ENCODE measurements at places on chromosomes 3 and 15.

DNA sequence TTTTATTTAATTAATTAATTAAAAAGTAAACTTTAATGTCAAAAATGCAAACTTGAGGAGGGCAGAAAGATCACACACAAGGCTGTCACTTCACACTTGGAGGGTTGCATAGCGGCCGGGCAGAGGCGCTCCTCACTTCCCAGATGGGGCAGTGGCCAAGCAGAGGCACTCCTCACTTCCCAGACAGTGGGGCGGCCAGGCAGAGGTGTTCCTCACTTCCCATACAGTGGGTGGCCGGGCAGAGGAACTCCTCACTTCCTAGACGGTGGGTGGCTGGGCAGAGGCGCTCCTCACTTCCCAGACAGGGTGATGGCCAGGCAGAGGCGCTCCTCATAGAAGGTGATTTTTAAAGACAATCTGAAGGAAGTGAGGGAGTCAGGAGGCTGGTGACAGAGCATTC lies 277.5 kb downstream of the PDCD6IP start:
- no peak for DNase-seq

DNA sequence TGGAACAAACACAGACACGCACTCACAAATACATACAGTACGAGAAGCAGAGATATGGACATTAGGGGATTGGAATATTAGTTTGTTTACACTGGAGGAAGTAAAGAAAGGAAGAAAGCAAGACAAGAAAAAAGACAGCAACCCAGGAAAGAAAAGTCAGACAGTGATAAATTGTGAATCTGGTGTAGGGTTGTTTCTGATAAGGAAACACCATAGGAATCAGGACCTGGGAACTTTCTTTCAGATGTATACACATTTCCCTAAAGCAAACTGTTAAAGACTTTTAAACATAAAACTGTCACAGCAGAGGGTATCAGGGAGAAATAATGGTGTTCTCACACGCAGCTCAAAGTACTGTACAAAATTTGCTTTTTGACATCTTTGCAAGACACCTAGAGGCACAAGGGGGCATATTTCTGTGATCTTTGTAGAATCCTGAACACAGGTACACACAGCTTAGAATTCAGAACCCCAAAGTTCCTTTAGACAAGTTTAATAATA lies 153.7 kb downstream of the TUSC7 start:
- DNase-seq = no peak

GRCh38 chr3:120661106-120661905 lies 20.7 kb downstream of the HGD start:
- DNase-seq = no peak

DNA sequence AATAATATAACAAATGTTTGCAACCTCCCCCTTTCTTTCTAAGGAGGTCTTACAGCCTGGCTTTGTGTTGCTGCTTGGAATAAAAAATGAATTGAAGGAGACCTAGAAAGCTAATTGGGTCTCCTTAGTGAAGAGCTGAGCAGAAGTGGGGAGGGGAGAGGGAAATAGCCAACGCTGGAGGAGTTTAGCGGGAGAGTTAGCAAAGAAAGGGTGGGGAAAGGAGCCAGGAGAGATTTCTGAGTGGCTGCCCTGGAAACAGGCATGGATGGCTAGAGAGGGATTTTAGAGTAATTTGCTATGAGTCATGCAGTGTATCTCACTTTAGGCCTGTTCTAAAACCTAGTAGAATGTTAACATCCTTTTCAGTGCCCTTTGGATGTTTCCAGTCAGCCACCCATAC lies 45.2 kb upstream of the PFN2 start:
- no peak for DNase-seq

GRCh38 chr3:17039594-17039993 lies 154.8 kb downstream of the PLCL2 start:
- no peak for DNase-seq

GRCh38 chr15:99764522-99764921 lies 31.3 kb upstream of the LYSMD4 start:
- no peak for DNase-seq

GRCh38 chr15:22811640-22812039 lies 25.2 kb downstream of the NIPA1 start:
- DNase-seq = no peak

DNA sequence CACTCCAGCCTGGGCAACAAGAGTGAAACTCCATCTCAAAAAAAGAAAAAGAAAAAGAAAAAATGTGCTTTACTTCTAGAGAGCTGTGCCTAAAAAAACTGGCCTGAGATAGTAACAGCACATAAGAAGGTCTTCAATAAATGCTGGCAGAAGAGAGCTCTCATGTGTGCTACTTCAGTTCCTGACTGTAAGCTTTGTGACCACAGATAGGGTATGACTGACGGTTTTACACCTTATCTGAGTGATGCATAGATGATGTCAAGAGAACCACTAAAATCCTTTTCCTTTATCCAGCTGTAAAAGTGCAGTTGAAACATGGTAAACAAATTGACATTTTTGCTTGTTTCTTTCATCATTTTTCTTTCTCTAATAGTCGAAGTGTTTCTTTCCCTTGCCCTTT lies 127.9 kb downstream of the C3orf70 start:
- no peak for DNase-seq

GRCh38 chr15:42808913-42809312 lies 72.0 kb upstream of the CDAN1 start:
- DNase-seq = no peak

GRCh38 chr3:100769693-100770092 lies 60.4 kb downstream of the TFG start:
- DNase-seq = no peak

DNA sequence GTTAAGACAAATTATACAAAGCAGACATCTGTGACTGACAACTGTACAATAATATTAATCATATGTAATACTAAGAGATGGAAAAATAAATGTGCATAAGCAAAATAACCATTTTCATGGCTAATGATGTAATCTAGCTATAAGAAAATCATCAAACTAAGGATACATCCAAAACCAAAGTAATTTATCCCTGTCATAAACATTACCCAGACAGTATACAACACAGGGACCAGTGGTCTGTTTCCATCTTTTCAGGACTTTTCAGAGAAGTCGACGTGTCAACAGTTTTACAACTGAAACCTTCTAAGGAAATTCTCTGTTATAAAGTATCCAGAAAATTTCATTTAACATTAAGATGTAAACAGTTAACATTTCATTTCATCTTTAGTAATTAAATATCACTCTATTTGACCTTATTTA lies 11.0 kb downstream of the THBS1 start:
- no peak for DNase-seq

- DNase-seq = no peak
Observed at GRCh38 chr15:77528968-77529319, 103.8 kb downstream of the LINGO1 start.

GRCh38 chr3:167941234-167941995 lies 154.3 kb downstream of the GOLIM4 start:
- DNase-seq = peak; percentile 20

DNA sequence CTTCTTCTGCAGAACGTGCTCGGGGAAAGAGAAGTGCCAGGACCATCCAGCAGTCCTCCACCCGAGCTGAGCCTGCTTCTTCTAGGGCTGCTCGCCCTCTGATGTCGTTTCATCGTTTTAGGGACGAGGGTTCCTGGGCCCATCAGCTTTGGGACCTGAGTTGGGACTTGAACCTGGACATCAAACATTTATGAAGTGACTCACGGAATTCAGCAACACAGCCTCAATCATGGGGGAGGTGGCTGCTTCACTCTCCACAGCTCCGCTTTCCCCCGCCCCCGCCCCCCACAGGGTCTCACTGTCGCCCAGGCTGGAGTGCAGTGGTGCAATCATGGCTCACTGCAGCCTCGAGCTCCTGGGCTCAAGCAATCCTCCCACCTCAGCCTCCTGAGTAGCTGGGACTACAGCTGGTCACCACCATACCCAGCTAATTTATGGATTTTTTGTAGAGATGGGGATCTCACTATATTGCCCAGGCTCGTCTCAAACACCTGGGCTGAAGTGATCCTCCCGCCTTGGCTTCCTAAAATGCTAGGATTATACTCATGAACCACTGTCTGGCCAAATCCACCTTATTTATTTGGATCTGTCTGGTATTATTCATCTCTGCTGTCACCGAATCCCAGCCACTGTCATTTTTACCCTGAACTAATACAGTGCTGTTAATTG lies 725 bp upstream of the SCAMP2 start:
- DNase-seq = no peak

GRCh38 chr3:18030371-18030870 lies 288.0 kb upstream of the TBC1D5 start:
- DNase-seq = no peak

- DNase-seq = no peak
Observed at GRCh38 chr3:128804017-128804810, 75.2 kb upstream of the ACAD9 start.

DNA sequence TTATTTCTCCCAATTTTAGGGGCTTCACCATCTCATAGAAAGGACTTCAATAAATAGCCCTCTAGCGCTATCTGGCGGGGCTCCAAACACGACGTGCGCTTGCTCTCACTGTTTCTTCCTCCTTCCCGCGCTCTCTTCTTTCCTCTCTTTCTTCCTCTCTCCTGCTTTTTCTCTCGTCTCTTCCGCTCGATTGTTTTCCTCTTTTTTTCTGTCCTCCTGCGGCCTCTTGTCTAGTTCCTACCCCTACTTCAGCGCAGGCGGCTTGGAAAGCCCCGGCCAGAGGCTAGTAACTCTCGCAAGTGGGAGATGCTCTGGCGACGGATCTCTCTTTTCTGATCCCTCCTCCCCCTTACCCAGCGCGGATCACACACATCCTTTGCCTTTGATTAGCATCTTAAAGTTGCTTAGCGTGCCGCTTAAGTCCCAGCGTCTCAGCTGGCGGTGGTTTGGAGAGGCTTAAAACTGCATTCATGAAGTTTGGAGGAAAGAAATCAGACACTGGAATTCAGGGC lies 6.2 kb upstream of the MEIS2 start:
- no peak for DNase-seq

DNA sequence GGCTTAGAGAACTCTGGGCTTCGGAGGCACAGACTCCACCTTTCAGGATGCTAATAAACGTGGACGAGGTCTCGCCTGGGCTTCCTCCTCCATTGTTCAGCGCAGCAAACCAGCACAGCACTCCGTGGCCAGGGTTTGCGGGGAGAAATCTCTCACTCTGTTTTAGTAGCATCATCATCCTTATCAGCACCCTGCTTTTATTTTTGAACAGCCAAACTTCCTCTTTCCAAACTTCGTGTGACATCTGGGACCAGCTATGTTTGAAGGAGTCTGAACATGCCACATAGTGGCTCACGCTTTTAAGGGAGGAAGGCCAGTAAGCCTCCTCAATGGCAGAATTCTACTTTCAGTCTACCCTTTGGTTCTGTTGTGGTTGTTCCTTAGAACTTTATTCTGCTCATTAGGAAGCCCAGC lies 149.0 kb downstream of the PGPEP1L start:
- DNase-seq = no peak

GRCh38 chr15:51335538-51336410 lies 2.6 kb downstream of the CYP19A1 start:
- DNase-seq = no peak

GRCh38 chr15:42549032-42549491 lies 424 bp downstream of the HAUS2 start:
- no peak for DNase-seq

- DNase-seq = no peak
Observed at GRCh38 chr3:187807086-187807862, 62.0 kb upstream of the BCL6 start.

- no peak for DNase-seq
Observed at GRCh38 chr3:196774191-196774820, 34.6 kb downstream of the PAK2 start.

DNA sequence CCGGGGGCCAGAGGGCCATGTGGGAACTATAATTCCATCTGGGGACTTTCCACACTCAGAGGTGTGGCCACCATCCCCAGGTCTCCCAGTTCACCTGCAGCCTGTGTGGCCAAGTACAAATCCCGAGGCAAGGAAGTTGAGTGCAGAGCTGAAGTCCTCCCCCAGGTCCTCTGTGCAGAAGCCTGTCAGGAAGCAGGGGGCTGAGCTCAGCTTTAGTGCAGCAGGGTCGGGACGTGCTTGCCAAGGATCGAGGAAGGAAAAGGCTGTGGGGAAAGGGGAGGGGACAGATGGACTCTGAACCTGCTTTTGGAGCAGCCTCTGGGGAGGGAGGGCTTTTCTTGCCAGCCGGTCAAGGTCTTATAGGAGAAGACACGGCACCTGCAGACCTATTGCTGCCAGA lies 67.7 kb downstream of the CHRNA7 start:
- no peak for DNase-seq

DNA sequence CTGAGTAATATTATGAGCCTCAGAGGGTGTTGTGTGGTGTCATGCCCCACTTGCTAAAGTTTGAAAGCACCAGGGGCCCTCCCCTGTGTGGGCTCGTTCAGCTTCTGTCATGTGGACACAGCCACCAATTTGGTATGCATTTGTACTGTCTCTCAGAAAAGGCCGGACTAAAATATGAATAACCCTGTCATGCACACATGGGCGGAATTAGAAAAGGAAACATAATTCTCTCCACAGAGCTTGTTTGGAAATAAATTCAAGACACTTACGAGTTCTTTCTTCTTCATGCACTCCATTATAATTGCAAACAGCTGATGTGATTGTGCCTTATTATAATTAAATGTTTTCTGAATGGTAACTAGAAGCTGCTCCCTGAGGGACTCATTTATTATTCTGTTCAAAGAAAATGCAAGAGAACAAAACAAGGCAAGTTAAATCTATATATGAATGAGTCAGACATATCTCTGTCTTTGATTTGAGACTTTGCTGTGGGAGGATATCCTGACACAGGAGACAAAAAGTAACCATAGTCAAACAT lies 39.1 kb downstream of the TRPM1 start:
- DNase-seq = no peak

GRCh38 chr3:72408983-72409779 lies 439.1 kb downstream of the SHQ1 start:
- DNase-seq = no peak

GRCh38 chr3:110808630-110809029 lies 263.0 kb upstream of the NECTIN3 start:
- DNase-seq = no peak

DNA sequence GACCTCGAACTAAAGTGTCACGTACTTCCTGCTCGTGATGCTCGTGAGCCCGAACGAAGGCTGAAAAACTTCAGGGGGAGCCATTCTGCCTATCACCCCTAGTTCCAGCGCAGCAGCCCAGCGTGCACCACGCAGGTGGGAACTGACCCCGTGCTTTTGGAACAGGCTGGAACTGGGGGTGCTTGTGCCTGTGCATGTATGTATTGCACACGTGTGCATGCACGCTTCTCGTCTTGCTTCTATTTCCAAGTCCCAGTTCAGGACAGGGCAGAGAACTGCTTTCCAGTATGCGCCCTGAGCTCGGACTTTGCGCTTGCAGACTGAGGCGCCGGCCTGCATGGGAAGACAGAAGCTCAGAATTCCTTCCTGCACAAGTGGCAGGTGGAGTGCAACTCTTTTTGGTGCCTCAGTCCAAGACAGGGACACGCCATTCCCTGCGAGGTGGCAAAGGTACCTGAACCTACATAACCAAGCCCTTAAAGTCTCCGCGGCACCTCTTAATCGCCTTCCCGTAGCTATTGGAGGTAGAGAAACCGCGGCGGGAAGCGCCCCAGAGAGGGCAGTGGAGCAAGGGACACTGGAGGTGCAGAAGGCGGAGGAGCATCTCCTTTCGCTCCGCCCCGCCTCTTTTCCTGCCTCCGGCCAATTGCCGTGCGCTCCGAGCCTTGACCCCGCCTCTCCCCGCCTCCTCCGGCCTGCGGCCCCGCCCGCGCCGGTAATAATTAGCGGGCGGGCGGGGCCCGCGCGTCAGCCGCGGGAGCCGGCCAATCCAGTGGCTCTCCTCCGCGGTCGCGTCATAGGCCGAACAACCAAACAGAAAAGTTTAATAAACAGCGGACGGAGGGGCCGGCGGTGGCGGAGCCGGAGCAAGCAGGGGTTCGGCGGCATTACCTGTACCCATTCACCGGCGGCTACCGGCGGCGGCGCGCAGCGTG lies at the start of gene ZFAND6:
TSS of gene ZFAND6 (plus strand) at position 826 of the 935 bp plus-strand sequence. CDS start 60,669 bp downstream, outside the sequence.
- peak; percentile 95 for DNase-seq
